NCI-H146 (cell line): ENCODE measurements at places on chromosomes 3 and 15.

DNA sequence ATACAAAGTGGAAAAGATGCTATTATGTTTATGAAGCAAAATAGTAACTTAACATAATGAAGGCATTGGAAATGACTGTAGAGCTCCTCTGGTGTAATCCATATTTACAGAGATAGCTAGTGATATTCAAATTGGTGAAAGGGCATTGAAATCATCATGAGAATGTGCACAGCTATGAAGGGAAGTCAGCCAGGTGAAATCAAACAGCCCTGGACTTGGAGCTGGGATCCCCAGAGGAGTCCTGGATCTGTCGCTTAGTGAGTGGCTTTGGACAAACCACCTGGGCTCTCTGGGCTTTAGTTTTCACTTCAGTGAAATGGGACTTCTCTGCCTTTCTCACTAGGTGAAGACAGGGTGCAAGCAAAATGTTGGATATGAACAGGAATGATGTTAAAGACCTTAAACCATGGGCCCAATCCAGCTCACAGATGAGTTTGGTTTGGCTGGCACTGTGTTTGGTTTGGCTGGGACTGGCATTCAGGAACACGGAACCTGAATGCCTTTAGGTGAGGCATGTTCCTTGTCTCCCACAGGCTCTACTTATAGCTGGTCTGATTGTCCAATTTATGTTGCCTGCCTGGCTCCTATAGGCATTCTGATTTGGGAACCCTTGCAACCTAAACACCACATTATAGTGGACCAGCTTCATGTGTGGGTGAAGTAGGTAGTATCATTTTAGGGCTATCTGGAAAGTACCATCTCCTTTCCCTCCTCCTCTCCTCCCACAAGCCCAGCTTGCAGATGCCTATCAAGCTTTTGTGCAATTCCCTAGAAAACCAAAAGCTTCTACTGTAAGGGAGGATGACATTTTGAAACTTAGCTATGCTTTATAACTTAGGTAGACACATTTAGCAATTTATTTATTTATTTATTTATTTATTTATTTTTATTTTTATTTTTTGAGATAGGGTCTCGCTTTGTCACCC is 110.6 kb upstream of the TNFAIP8L3 start:
- no peak for DNase-seq

- DNase-seq, result no peak
Measured at GRCh38 chr3:129349791-129350190, 71.1 kb downstream of the HMCES start.

- no peak for DNase-seq
Measured at GRCh38 chr3:123261666-123262065, 59.9 kb downstream of the SEC22A start.

DNA sequence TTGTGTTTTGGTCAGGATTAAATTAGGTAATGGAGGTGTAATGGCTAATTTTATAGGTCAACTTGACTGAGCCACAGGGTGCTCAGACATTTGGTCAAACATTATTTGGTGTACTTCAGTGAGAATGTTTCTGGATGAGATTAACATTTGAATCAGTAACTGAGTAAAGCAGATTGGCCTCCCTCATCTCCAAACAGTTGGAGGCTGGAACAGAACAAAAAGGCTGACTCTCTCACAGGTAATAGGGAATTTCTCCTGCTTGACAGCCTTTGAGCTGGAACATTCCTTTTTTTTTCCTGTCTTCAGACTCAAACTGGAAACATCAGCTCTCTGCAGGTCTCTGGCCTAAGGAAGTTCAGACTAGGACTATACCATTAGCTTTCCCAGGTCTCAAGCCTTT is 280.7 kb downstream of the ZBTB20 start:
- no peak for DNase-seq

DNA sequence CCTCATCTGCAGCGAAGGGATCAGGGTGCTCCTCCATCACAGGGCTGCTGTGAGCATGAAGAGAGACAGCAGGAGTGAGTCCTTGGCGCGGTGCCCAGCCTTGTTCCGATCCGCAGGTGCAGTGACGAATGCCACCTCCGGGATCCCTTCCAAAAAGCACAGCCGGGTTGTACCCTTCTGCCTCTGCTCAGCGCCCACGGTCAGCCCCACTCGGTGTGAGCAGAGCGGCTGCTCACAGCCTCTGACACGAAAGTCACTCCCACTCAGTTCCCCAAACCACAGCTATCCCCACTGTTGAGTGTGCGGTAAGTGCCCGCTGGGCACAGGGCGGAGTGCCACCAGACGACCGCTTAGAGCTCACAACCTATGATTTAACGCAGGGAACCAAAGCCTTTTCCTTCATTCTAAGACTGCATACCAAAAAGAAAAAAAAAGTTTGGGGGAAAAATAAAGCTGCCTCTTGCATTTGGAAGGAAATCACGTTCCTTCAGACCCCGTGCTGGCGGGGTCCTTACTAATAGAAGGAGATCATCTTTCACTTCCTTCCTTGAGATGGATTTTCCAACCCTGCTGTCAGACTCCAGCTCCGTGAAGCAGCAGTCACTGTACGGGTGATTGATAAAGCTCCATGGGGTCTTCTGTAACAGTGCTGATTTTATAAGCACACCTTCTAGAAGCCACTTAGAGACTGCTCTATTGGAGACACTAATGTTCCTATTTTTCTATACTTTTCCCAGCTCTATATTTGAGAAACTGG is 34.7 kb upstream of the TUBGCP5 start:
- DNase-seq, result peak; percentile 47

- peak; percentile 5 for DNase-seq
Measured at GRCh38 chr15:91891788-91892345, 38.4 kb downstream of the SLCO3A1 start.

GRCh38 chr15:72532991-72533601 is 59.0 kb downstream of the ARIH1 start:
- DNase-seq, result no peak
